ENCODE measurements at places on chromosomes 6 and 20.

- DNase-seq, result no peak
Measured at GRCh38 chr6:6688951-6689350, 100.4 kb downstream of the LY86 start.

GRCh38 chr20:916825-917224, 691 bp upstream of the ANGPT4 start:
- DNase-seq, result no peak

GRCh38 chr6:14930366-14930989, 315.4 kb upstream of the JARID2 start:
- DNase-seq, result no peak

DNA sequence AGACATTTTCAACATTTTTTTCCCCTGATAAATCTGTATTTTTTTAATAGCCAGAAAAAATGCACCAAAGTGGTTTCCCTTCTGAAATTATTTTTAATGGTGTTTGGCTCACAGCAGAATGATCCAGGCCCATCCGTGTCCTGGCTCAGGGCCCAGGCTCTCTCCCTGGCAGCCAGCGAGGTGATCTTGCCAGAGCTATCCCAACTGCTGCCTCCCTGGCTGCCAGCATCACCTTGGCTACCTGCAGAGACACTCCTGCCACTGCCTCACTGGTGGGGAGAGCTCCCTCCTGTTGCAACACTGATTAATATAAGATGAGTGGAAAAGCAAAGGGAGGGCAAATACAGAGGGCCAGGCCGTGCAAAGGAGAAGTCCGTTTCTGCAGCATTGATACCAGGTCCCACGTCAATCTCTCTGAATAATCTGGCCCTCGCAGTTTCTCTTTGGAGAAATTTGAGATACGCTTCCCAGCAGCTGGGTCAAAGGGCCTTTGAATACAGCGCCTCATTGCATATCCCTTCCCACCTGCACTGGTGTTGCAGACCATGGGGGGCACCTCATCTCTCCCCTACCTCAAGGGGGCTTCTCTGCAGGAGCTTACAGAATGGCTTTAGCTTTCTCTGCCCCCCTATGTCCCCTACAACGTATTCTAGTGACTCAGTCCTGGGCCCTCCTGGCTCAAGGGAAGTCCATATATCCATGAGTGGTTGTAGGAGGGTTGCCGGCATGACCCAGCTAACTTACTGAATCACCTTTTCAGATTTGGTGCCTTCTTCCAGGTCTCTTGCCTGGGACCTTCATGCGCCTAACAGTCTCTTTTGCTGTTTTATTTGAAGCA, 12.8 kb upstream of the DSTN start:
- DNase-seq, result no peak

GRCh38 chr6:52512199-52512598, 64.7 kb downstream of the TRAM2 start:
- DNase-seq, result no peak

GRCh38 chr20:4844751-4845465, 123.2 kb downstream of the PRND start:
- DNase-seq, result no peak

- no peak for DNase-seq
Measured at GRCh38 chr6:86707545-86708120, 229.7 kb upstream of the HTR1E start.

DNA sequence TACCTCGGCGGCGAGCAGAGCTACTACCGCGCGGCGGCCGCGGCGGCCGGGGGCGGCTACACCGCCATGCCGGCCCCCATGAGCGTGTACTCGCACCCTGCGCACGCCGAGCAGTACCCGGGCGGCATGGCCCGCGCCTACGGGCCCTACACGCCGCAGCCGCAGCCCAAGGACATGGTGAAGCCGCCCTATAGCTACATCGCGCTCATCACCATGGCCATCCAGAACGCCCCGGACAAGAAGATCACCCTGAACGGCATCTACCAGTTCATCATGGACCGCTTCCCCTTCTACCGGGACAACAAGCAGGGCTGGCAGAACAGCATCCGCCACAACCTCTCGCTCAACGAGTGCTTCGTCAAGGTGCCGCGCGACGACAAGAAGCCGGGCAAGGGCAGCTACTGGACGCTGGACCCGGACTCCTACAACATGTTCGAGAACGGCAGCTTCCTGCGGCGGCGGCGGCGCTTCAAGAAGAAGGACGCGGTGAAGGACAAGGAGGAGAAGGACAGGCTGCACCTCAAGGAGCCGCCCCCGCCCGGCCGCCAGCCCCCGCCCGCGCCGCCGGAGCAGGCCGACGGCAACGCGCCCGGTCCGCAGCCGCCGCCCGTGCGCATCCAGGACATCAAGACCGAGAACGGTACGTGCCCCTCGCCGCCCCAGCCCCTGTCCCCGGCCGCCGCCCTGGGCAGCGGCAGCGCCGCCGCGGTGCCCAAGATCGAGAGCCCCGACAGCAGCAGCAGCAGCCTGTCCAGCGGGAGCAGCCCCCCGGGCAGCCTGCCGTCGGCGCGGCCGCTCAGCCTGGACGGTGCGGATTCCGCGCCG, 994 bp downstream of the FOXC1 start:
- peak; percentile 61 for DNase-seq

DNA sequence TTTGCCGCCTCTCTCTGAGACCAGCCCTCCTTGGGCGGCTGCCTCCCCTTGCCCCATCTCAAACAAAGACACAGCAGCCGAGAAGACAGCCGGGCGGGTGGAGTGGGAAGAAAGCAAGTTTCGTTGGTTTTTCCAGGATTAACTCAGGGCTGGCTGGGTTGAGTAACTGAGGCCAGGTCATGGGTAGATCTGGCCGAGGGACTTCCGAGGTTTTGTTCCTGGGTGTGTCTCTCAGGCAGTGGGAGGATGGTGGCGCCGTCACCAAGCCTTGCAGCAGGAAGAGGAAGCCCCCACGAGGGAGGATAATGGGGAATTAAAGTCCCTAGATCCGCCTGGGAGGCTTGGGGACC, 167.2 kb downstream of the TTLL2 start:
- DNase-seq, result no peak

DNA sequence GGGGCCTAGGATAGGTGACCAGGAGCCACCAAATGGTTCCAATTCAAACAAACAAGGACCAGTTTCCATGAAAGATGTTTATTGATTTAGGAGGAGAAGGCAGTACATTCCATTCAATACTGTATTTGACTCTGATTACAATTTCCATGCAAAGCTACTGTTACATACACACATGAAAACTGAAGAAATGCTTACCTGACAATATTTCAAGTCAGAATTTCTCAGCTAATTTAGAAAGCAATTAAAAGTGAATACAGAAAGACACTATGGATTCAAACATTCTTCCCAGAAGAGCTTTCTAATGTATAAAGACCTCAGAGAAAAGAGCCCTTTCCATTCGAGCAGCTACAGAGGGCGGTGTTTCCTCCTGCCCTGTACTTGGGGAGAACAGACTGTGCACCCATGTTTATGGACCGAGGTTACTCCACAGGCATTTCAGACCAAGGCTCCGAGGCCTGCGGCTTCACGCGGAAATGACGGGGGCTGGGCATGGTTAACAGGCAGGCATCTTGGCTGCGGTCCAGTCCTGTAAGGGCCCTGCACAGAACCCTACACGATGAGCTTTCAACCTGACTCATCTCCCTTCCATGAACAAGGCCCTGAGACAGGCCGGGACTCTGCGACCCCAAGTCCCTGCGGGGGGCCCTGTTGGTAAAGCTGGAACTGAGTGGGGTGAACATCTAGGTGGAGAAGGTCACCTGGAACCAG, 25.7 kb upstream of the TCFL5 start:
- DNase-seq, result peak; percentile 47

- no peak for DNase-seq
Measured at GRCh38 chr6:3584606-3585005, 127.8 kb upstream of the SLC22A23 start.

- DNase-seq, result no peak
Measured at GRCh38 chr6:127383988-127384387, 40.6 kb upstream of the ECHDC1 start.

GRCh38 chr6:42520786-42521607, 42.8 kb upstream of the UBR2 start:
- peak; percentile 41 for DNase-seq

DNA sequence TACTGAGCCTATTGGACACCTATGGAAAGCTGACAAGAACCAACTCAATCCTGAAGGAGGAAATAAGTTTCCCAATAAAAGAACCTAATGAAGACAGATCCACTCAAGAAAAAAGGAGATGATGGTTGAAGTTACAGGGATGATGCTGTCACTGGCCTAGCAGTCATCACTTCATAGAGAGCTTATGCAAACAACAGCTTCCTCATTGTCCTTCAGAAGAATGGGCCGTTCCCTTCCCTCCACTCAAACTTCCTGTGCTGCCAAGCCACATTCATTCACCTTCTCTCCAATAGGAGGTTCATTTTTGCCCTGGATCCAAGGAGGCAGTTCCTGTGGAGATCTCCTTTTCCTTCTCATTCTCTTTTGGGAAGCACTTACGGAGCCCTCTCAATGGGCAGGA, 13.8 kb upstream of the PM20D2 start:
- no peak for DNase-seq

DNA sequence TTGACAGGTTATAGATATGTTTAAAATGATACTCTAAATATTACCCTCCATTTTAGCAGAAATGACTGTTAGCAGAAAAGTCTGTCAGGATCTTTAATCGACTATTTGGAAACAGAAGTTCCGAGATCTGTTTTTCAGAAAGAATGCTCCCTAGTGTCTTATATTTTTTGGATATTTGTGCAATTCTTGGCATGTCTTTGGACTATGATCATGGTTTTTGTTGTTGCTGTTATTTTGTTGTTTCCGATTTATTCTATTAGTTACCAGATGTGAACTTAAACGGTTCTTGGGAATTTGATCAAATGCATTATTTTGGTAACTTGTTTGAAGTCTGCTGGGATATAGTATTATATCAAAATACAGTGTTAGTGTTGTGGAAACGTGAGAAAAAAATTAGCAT, 106.4 kb upstream of the CEP162 start:
- DNase-seq, result no peak

DNA sequence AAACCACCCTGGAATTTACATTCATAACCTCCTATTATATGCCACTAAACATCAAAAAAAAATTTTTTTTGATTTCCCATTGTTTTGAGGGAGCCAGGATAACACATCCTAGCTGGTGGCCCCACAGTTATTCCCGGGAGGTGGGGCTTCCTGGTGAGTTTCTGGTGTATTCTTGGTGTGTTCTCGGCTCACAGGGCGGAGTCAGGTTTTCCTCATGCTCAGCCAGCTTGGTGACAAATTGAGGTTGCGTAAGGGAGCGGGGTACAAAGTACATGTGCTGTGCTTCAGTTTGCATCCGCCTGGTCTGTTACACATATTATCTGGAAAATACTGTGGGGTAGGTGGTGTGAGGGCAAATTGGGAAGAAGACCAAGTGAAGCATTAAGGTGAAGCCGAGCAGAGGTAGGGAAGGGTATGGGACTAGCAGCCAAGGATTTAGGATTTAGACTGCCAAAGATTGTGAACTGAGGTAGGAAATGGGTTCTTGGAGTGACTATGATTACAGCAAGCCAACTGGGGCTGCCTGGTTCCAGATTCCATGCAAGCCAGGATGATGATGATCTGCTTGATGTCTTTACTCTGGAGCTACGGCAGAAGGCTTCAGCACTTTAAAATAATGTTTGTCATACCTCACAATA, 46.2 kb upstream of the EEF1A1 start:
- DNase-seq, result no peak

DNA sequence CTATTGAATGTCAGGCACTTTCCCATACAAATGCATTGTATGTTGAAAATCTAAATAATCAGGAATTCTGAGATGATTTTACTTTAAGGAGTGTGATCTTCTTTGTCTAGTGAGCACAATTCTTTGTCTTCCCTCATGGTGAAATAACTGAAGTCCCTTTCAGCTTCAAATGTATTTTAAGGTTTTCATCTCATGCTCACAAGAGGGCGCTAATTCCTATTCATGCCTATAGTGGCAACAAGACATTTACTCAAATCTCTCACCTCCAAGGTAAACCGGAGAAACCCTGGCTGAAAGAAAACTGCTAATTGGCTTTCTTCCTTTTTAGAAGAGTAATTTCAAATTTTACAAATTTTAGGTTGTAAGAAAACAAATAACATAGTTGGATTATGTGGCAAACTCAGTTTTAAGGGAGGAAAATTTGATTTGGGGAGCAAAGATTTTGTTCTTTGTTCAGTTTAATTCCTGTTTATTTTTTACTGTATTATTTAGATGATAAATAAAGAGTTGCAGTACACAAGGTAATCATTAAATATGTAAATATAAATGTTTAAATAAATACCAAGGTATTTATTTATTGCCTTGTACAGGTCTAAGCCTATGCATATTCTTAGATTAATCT, 69.1 kb downstream of the SLC35F1 start:
- no peak for DNase-seq

- DNase-seq, result peak; percentile 30
Measured at GRCh38 chr6:786946-787763, 94.2 kb upstream of the EXOC2 start.

- DNase-seq, result peak; percentile 90
Measured at GRCh38 chr6:158026054-158026900, 44.6 kb downstream of the SYNJ2 start.

DNA sequence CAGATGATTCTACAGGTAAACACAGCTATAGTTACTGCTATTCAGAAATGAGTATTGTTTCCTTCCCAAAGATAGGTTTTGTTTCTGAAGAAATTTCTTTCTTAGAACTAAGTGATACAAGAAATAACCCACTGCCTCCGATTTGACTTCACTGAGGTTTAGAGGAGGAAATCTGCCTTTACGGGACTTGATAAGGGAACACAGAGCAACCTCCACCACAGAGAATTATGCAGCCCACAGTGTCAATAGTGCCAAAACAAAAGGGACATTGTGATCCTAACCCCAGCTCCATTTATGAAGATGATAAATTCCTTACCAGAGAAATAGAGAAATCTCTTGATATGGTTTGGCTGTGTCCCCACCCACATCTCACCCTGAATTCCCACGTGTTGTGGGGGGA, 164.6 kb downstream of the ZNF217 start:
- DNase-seq, result no peak

GRCh38 chr6:113599444-113599843, 257.7 kb upstream of the MARCKS start:
- no peak for DNase-seq

- no peak for DNase-seq
Measured at GRCh38 chr6:9520417-9521151, 894.3 kb downstream of the TFAP2A start.

DNA sequence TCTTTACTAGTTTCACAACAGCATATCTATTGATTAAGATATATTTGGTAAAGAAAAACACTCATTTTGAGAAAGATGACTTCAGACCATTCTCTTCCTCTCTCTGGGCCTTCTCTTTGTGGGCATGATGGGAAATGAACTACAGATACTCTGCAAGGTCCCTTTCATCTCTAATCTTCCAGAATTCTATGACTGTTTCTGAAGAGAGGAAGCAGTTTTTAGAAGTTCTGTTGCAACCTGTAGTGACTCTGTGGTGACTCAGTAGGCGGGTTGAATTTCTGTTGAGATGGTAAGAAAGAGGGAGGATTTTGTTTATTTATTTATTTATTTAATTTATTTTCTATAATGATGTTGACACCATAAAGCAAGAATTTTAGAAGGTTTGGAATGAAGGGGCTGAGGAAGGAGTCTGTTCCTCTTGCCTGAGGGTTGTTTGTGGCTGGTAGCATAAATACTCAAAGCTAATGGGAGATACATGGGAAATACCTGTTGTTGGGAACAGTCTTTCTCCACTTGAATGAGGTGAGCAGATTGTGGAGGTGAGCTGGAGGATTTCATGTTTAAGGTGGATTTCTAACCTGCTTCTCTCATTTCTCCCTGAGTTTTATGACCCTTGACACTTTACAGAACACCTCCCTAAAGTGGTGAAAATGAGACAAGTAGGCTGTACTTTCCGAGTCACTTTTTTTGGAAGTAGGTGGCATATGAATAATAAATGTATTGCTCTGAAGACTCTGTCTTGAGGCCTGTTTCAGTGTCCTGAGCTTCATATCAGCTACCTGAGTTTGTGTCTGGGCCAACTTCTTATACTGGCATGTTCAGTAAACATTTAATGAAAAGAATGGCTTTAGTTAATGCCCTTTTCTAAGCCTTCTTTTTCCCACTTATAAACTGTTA, 15.0 kb downstream of the ACSS2 start:
- DNase-seq, result no peak
